ENCODE measurements at places on chromosomes 3 and 15.

GRCh38 chr3:123870033-123870432, 14.1 kb downstream of the MYLK start:
- DNase-seq, result no peak

GRCh38 chr3:160792540-160792939, 36.5 kb downstream of the PPM1L start:
- DNase-seq, result no peak

- no peak for DNase-seq
Measured at GRCh38 chr3:134928819-134929218, 133.8 kb downstream of the EPHB1 start.

DNA sequence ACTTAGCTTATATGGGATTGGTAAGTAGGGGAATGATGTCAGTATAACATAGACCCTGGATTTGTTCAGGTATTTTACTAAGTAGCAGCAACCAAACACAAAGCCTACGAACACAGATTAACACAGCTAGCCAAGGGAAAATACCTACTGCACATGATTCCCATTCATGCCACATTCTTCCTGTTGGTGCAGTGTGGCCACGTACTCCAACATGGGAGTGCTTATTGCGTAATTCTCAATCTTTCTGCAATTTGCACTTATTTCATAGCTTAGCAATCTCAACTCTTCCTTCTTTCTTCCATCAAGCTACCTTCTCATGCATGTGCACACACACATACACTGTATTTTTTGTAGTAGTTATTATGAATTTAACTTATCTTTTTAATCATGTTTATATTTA, 186.8 kb downstream of the IL5RA start:
- no peak for DNase-seq

GRCh38 chr3:170159459-170159858, 22.1 kb downstream of the PHC3 start:
- DNase-seq, result no peak

DNA sequence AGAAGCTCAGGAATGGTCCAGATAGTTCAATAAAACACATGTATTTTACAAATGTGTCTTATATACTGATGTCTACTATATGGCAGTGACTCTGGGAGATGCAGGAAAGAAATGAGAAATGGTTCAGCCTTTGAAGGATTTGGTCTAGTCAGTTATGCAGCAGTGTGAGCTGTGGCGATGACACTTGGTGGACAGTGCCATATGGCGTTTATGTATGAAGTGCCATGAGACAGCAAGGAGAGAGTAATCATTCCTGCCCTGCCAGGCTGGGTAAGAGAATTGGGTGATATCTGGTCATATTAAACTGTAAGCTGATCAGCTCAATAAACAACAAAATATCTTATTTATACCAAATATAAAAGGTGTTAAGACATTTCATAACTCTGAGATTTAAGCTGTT, 47.6 kb upstream of the ANP32A start:
- no peak for DNase-seq

- DNase-seq, result no peak
Measured at GRCh38 chr3:140898340-140899180, 43.1 kb upstream of the SLC25A36 start.

- DNase-seq, result no peak
Measured at GRCh38 chr3:61944726-61945125, 383.4 kb downstream of the PTPRG start.

DNA sequence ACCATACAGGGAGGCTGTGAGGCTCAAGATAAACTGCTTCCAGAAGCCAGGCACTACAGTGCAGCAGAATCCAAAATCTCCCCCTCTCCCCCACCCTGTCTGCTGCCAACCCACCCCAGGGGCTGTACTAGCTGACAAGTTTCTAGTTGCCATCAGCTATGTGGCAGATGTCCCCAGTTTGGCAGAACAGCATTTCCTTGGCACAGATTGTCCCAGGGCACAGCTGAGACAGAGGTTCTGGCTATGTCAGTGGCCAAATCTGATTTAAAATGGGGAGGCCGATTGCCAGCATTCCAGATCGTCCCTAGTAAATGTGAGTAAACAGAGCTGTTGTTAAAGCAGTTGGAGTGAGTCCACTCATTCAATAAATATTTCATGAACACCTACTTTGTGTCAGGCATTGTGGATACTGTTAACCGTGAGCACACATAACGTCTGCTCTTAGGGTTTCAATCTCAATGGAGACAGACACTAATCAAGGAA, 28.0 kb upstream of the CCDC174 start:
- DNase-seq, result no peak

- DNase-seq, result no peak
Measured at GRCh38 chr15:43423793-43424192, 52.9 kb downstream of the TUBGCP4 start.

DNA sequence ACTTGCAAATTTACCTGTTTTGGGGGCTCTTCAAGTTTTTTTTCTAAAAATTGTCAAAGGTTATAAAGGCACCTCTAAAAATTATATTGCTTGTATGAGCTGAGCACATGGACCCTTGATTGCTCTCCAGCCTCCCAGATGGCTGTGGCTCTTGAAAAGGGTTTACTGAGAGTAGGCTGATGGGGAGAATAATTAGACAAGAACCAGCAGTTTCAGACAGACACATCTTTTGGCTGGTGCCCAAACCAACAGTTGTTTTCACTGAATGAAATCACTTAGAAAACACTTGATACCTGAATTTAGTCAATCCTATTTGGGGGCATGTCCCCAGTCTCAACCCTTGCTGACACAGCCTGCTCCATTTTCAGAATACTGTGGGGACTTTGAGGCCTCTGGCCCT, 217.6 kb downstream of the KBTBD8 start:
- DNase-seq, result no peak

- DNase-seq, result no peak
Measured at GRCh38 chr3:72448375-72448823, 399.8 kb downstream of the SHQ1 start.

GRCh38 chr15:45904019-45904418, 269.2 kb downstream of the SQOR start:
- DNase-seq, result no peak

DNA sequence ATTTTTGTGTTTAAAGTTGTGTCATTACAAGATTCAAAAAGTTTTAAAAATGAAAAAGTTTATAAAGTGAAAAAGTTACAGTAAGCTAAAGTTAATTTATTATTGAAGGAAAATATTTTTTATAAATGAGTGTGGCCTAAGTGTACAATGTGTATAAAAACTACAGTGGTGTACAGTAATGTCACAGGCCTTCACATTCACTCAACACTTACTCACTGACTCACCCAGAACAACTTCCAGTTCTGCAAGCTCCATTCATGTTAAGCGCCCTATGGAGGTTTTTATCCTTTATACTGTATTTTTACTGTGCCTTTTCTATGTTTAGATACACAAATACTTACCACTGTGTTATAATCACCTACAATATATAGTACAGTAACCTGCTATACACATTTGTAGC, 76.3 kb downstream of the DTWD1 start:
- DNase-seq, result no peak

Data from stimulated activated CD8-positive, alpha-beta memory T cell treated with anti-CD3 and anti-CD28 coated beads, Interleukin-7, amount 100 ng/mL, for 4 hours (primary cell).